Tibial artery (tissue), 4 donors: ENCODE measurements at places on chromosomes 16 and 17.
A peak's percentile ranks its signal among the peaks of the same experiment; 100 is the strongest.

GRCh38 chr16:4900750-4901149, 36.2 kb downstream of the PPL start:
- H3K27ac ChIP-seq = no peak overlapping the region
- H3K4me1 ChIP-seq = no peaks in the 10 kb centered on the region
- H3K4me3 ChIP-seq = no peak overlapping the region
- H3K36me3 ChIP-seq = no peaks in the 10 kb centered on the region
- H3K27me3 ChIP-seq = peaks cover 5% of the 10 kb centered on the region

DNA sequence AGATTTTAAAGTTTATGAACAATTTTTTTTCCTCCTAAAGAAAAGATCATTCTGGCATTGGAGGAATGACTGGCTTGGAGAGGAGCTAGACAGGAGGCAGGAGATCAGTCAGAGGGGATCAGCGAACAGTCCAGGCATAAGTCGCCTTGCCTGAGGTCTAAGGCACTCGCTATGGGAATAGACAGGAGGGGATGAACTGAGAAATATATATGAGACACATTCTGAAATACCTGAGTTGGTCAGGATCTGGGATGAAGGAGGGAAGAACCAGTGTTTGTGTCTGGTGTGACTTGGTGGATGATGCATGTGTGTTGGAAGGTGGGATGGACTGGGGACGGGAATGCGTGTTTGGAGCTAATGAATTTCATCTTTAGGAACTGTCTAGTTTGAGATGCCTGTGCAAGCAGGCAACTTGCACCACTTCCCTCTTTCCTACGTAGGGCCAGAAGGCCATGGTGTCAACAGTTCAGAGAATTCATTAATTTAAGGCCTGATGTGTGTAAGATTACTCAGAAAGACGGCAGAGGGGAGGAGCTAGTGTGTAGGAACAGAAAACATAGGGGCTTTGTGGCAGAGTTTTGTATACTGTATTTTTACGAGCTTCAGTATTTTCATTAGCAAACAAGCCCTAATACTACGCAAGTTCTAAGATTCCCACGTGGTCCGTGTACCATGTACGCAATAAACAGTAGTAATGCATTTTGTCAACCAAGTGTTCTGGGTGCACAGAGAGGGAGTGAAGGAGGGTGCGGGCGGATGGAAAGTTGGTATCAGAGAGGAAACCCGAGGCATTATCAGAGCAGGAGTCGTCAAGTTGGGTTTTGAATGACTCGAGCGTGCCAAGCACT, 825 bp downstream of the HEATR6 start:
- H3K36me3 ChIP-seq = peaks cover 30% of the 10 kb centered on the region
- H3K4me3 ChIP-seq = peak overlapping the region; percentile 84
- no peaks in the 10 kb centered on the region for H3K27me3 ChIP-seq
- DNase-seq = no peak
- H3K4me1 ChIP-seq = peaks cover 7% of the 10 kb centered on the region
- H3K27ac ChIP-seq = peak overlapping the region; percentile 76

DNA sequence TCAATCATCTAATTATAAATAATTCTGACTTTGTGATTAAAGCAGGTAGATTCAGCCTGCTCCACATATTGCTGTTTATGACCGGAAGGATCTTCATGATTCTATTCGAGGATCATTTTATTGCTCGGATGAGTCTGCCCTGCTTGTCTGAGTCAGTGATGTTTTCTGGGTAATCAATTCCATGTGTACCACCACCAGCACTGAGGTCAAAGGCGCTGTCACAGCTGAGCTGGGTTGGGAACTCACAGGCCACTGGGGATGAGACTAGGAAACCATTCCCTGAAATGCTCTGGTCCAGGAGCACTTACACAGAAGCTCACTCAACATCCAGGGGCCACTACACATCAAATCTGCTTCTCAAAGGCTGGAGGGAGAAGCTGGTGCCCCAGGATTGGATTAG, 30.4 kb upstream of the ERN1 start:
- DNase-seq = no peak
- no peak overlapping the region for H3K4me3 ChIP-seq
- H3K4me1 ChIP-seq = no peaks in the 10 kb centered on the region
- H3K27ac ChIP-seq = no peak overlapping the region
- H3K27me3 ChIP-seq = no peaks in the 10 kb centered on the region

DNA sequence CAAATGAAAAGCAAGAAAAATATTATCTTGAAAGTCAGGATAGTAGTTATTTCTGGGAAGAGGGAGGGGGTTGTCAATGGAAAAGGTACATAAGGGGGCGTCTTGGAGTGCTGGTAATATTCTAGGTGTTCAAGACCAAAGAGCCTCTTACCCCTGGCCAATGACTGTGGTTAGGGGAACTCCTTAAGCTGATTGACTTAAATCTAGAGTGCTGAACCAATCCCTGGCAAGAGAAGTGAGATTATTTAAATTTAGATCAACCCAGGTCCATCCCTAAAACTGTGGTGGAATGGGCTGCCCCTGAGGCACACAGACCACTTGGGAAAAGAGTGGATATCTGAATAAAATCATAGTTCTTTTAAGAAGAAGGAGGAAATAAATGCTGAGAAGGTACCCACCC, 174.1 kb downstream of the COPRS start:
- no peaks in the 10 kb centered on the region for H3K27me3 ChIP-seq
- H3K4me1 ChIP-seq = no peaks in the 10 kb centered on the region
- DNase-seq = no peak
- H3K27ac ChIP-seq = no peak overlapping the region

GRCh38 chr16:2209258-2210008, 1.2 kb downstream of the BRICD5 start:
- peaks cover 32% of the 10 kb centered on the region for H3K36me3 ChIP-seq
- no peaks in the 10 kb centered on the region for H3K27me3 ChIP-seq
- no peak overlapping the region for H3K27ac ChIP-seq
- peaks cover 42% of the 10 kb centered on the region for H3K4me1 ChIP-seq
- no peak overlapping the region for H3K4me3 ChIP-seq

GRCh38 chr17:79210638-79211037, 136.0 kb downstream of the ENGASE start:
- H3K27me3 ChIP-seq = no peaks in the 10 kb centered on the region
- H3K4me3 ChIP-seq = no peak overlapping the region
- H3K36me3 ChIP-seq = no peaks in the 10 kb centered on the region
- DNase-seq = no peak
- H3K4me1 ChIP-seq = no peaks in the 10 kb centered on the region
- H3K27ac ChIP-seq = no peak overlapping the region

DNA sequence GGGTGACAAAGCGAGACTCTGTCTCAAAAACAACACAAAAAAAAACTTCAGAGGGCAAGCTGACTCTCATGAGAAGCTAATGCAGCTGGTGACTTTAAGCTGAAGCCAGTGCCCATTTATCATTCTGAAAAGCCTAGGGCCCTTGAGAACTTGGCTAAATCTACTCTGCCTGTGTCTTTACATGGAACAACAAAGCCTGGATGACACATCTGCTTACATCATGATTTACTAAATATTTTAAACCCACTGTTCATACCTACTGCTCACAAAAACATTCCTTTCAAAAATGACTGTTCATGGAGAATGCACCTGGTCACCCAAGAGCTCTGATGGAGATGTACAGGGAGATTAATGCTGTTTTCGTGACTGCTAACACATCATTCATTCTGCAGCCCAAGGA, 6.1 kb upstream of the ALOX12 start:
- no peaks in the 10 kb centered on the region for H3K27me3 ChIP-seq
- no peak for DNase-seq

- DNase-seq = no peak
- no peaks in the 10 kb centered on the region for H3K27me3 ChIP-seq
- no peaks in the 10 kb centered on the region for H3K36me3 ChIP-seq
- H3K4me1 ChIP-seq = no peaks in the 10 kb centered on the region
These were observed 4.1 kb downstream of the PAM16 start for GRCh38 chr16:4347010-4347409.

DNA sequence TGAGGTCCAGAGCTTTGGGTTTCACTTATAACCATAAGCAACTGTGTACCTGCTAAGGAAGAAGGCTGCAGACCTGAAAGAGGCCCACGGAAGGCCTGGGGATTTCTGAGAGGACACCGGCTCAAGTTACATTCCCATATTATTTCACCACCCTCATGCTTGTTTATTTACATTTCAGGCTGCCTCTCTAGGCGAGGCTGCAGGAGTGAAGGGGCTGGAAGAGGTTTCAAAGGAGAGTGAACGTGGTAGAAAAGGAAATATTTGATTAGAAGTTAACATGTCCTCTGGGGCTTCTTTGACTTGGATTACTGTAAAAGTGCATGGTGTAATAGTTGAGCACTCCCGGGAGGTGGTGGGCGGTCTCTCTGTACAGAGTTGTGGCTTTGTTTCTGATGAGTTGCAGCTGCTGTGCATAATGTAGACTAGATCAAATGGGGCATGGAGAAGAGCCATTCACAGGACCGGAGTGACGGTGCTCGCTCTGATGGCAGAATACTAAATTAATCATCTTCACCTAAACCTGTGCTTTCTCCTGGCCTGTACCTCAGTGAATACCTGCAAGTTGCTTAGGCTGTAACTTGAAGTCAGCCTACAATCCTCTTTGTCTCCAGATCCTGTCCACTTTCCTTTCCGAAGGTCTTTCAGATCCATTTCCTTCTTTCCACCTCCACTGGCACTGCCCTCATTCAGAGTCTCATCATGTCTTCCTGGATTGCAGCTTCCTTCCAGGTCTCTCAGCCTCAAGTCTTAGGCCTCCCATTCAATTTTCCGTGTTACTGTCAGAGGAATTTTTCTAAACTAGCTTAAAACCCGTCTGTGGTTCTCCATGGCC, 1.9 kb upstream of the CPD start:
- H3K27ac ChIP-seq = no peak overlapping the region
- no peak overlapping the region for H3K4me3 ChIP-seq
- H3K27me3 ChIP-seq = no peaks in the 10 kb centered on the region
- no peaks in the 10 kb centered on the region for H3K36me3 ChIP-seq

GRCh38 chr16:23334457-23334853, 32.4 kb downstream of the SCNN1B start:
- peaks cover 3% of the 10 kb centered on the region for H3K27me3 ChIP-seq
- no peak for DNase-seq
- no peaks in the 10 kb centered on the region for H3K36me3 ChIP-seq
- H3K27ac ChIP-seq = no peak overlapping the region
- no peak overlapping the region for H3K4me3 ChIP-seq

GRCh38 chr16:56990407-56991286, 1.3 kb downstream of the NLRC5 start:
- DNase-seq = no peak
- peak overlapping the region; percentile 90 for H3K27ac ChIP-seq
- no peaks in the 10 kb centered on the region for H3K27me3 ChIP-seq
- peaks cover 25% of the 10 kb centered on the region for H3K4me1 ChIP-seq
- peak overlapping the region; percentile 70 for H3K4me3 ChIP-seq

- H3K4me1 ChIP-seq = no peaks in the 10 kb centered on the region
- no peak for DNase-seq
- H3K27ac ChIP-seq = no peak overlapping the region
- no peak overlapping the region for H3K4me3 ChIP-seq
- no peaks in the 10 kb centered on the region for H3K36me3 ChIP-seq
These were observed 79.9 kb upstream of the MON1B start for GRCh38 chr16:77111056-77111565.

GRCh38 chr16:10616419-10616755, 36.0 kb upstream of the EMP2 start:
- no peaks in the 10 kb centered on the region for H3K36me3 ChIP-seq
- DNase-seq = no peak
- no peak overlapping the region for H3K4me3 ChIP-seq
- no peaks in the 10 kb centered on the region for H3K27me3 ChIP-seq

GRCh38 chr17:27236717-27237315, 57.1 kb upstream of the WSB1 start:
- peak; percentile 86 for DNase-seq
- H3K27ac ChIP-seq = peak overlapping the region; percentile 3
- H3K36me3 ChIP-seq = no peaks in the 10 kb centered on the region
- H3K4me1 ChIP-seq = no peaks in the 10 kb centered on the region
- H3K27me3 ChIP-seq = no peaks in the 10 kb centered on the region
- H3K4me3 ChIP-seq = no peak overlapping the region

DNA sequence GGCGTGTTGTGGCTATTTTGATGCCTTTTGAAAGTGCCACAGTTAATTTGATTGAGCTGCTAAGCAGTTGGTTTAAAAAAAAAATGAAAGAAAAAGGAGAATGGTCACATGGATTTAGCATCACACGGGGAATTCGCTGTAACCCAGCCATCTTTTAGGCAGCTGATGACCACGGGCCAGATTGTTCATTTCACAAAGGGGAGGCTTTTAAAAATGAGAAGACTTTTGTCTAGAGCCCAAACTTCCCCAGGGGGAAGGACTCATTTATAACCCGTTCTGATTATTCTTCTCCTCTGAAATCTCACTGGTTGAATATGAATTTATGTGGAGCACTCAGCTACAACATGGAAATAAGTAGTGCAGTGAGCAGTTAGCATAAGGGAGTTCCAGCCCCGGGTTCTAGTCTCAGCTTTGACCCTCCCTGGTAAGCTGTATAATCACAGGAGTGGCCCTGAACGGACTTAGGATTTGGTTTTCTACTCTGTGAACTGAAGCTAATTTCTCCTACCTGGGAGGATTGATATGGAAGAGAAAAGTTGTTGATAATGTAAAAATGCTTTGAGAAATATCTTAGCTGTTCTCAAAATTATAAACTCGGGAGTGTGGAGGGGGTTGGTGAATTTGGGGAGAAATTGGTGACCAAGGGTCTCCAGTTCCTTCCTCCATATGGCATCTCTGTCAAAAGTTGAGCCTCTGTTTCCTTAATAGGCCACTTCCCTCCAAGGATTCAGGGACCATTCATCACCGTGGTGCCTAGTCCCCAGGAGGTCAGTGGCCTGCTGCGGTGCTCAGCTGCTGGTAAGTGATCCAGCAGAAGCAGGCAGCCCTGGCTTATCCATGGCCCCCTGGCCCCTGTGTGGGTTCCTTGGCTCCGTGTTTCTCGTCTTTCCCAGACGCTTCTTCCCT, 76.4 kb upstream of the TBX2 start:
- no peak for DNase-seq
- peak overlapping the region; percentile 76 for H3K27ac ChIP-seq
- H3K4me3 ChIP-seq = no peak overlapping the region
- peaks cover 49% of the 10 kb centered on the region for H3K4me1 ChIP-seq
- no peaks in the 10 kb centered on the region for H3K27me3 ChIP-seq

DNA sequence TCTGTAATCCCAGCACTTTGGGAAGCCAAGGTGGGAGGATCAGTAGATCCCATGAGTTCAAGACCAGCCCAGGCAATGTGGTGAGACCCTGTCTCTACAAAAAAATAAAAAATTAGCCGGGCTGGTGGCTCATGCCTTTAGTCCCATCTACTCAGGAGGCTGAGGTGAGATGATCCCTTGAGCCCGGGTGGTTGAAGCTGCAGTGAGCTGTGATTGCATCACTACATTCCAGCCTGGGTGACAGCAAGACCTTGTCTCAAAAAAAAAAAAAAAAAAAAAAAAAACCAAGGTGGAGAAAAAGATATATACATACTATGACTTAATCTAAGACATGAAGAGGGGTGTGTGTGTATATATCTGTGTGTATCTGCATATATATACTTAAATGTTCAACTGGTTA, 26.7 kb downstream of the BBS2 start:
- peaks cover 38% of the 10 kb centered on the region for H3K36me3 ChIP-seq
- DNase-seq = no peak
- H3K27ac ChIP-seq = no peak overlapping the region
- no peak overlapping the region for H3K4me3 ChIP-seq
- no peaks in the 10 kb centered on the region for H3K4me1 ChIP-seq
